Activated CD4-positive, alpha-beta memory T cell treated with anti-CD3 and anti-CD28 coated beads, Interleukin-2, amount 10 ng/mL, durations not matched to agents 7 days and 5 days (primary cell): ENCODE measurements at places on chromosomes 4 and X. TPM values are rescaled to one million over a fixed set of nuclear protein-coding genes. Genes with fewer than 3 reads are reported as not detected.
A peak's percentile ranks its signal among the peaks of the same experiment; 100 is the strongest.

DNA sequence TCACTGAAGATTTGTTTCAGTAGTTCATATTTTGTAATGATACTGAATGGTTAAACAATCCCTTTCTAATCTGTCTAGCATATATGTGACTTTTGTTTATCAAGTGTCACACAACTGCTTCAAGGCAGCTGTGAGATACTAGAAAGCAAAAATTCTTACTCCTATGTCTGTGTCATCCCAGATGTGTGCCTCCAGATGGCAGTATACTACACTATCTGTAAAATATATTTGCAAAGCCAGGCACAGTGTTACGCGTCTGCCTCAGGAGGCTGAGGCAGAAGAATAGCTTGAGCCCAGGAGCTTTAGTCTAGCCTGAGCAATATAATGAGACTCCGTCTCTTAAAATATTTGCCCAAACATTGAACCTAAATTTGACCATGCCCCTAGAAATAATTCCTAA lies 4.0 kb downstream of the NUDT10 start:
- peak; percentile 17 for DNase-seq

GRCh38 chr4:127580300-127580699 lies 52.5 kb upstream of the INTU start:
- no peak for DNase-seq

GRCh38 chrX:10341309-10341708 lies 184.5 kb downstream of the CLCN4 start:
- DNase-seq = no peak

The RHOXF2B gene
- total RNA-seq = not detected

DNA sequence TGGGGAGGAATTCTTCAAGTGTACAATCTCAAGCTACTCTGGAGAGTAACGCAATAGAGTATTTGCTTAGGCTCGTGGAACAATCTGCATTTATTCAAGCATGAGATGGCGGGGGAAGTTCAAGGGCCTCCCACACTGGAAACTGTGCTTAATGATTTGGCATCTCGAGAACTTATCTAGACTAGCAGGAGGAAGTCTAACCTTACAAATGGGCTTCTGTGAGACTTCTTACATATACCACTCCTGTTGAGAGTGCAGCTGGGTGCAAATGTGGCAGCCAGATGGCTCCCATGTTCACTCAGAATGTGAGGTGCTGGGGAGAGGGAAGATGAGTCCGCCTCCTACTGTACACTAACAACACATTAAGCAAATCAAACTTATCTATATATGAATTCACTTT lies 29.3 kb upstream of the PTPN13 start:
- DNase-seq = no peak

The TREX2 gene
- total RNA-seq = 1.8 TPM

DNA sequence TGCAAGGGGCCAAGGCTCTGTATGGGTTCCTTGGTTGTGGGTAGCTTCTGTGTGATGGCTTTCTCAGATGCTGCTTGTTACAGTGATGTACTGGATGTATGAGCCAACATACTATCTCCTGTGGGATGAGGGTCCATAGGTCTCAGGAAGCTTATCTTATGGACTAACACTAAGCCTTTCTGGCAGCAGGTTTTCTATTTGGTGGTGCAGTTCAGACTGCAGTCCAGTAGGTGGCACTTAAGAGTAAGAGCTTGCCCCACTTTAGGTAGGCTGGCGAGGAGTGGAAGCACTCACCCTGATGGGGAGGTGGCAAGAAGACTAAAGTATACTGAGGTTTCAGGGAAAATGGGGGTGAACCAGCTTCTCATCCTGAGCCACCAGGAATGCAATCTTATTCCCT lies 306.7 kb upstream of the MAOA start:
- peak; percentile 35 for DNase-seq

- DNase-seq = no peak
Observed at GRCh38 chrX:155022585-155022984, at the start of gene F8. Gene F8, minus strand, starts transcription at chrX:155022723. Its CDS starts 171 bp downstream, at chrX:155022552.

DNA sequence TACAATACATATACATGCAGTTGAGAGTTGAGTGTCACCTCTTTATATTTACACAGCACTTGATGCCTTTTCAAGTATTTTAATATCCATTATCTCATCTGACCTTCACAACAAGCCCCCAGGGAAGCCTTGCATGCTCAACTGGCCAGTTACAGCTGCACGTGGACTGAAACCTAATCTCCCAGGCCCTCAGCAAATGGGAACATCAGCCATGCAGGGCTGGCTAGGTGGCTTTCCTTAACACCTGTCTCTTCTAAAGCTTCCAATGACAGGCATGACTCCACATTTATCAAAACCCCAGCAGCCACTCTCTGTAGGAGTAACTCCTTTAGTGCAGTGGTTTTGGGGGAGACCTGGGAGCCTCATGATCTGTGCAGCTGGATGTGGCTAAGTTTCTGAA lies 56.4 kb downstream of the PHKA2 start:
- DNase-seq = no peak

DNA sequence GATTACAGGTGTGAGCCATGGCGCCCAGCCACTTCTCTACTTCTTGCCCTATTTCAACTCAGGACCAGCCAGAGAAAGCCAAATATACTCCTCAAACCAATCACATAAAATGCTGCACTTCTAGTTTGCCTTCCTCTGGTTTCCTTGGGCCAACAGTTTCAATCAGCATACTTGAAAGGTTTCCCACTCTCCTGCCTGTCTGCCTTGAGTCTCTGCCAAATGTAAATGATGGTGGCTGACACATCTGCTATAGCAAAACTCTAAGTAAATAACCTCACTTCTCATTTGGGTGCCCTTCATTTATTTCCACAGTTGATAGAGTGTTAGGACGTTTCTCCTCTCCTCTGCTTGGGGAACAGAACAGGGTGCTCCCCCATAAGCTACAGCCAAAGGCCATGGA lies 36.4 kb upstream of the PPA2 start:
- no peak for DNase-seq

DNA sequence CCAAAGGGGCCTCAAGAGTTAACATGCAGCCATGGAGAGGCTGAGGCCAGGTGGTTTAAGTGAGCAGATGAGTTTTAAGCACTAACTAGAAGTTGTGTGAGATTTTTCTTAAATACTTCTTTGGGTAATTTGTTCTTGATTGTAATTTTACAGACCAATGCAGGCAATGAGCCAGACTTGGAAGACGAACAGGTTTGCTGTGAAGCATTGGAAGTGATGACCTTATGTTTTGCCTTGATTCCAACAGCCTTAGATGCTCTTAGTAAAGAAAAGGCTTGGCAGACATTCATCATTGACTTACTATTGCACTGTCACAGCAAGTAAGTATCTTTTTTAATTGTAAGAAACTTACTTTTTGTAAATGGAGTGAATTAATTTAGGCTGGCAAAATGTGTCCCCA lies 103.9 kb downstream of the USP9X start:
- no peak for DNase-seq

The XAGE2 gene
- not detected for total RNA-seq

GRCh38 chr4:140556372-140557085 lies 12.2 kb downstream of the UCP1 start:
- no peak for DNase-seq

The BEND2 gene
- total RNA-seq = not detected
